ENCODE measurements at places on chromosomes 11 and 22. TPM values are rescaled to one million over a fixed set of nuclear protein-coding genes. Genes with fewer than 3 reads are reported as not detected.

DNA sequence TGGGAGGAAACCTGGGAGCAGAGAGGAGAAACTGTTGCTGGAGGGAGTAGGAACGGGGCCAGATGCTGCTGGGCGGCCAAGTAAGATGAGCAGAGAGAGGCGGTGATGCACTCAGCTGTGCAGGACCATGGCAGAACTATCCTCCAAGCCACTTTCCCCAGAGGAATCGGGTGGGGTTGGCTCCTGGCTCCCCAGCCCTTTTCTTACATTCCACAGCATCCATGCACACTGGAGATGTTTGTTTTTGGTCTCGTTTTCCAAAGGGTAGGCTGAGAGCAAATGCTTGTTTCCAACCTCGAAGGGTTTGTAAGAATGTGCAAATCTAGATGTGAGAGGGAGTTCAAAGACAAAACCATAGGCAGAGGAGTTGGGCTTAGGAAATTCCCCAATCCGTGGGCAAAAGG lies 73.2 kb downstream of the DBX1 start:
- H3K4me1 ChIP-seq: peaks cover 21% of the 10 kb centered on the region
- peak overlapping the region; percentile 6 for H3K27ac ChIP-seq
- H3K27me3 ChIP-seq: no peaks in the 10 kb centered on the region
- DNase-seq: no peak
- H3K4me3 ChIP-seq: no peak overlapping the region

- H3K27me3 ChIP-seq: no peaks in the 10 kb centered on the region
- no peak overlapping the region for H3K27ac ChIP-seq
- no peaks in the 10 kb centered on the region for H3K4me1 ChIP-seq
- peaks cover 11% of the 10 kb centered on the region for H3K36me3 ChIP-seq
Measured at GRCh38 chr11:134082990-134083389, 14.1 kb downstream of the JAM3 start.

GRCh38 chr22:32164075-32164860 lies 5.2 kb upstream of the C22orf42 start:
- H3K4me1 ChIP-seq: no peaks in the 10 kb centered on the region
- H3K27ac ChIP-seq: no peak overlapping the region
- DNase-seq: no peak

DNA sequence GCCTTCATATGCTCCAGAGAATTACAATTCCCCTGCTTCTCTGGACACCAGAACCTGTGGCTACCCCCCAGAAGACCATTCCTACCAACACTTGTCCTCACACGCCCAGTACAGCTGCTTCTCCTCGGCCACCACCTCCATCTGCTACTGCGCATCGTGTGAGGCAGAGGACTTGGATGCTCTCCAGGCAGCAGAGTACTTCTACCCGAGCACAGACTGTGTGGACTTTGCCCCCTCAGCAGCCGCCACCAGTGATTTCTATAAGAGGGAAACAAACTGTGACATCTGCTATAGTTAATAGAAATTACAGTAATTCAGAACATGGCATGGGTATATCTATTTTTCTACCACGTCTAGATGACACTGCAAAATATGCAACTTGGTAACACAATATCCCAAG lies 9.8 kb downstream of the POU2AF3 start:
- H3K4me3 ChIP-seq: no peak overlapping the region
- H3K27me3 ChIP-seq: peaks cover 38% of the 10 kb centered on the region
- DNase-seq: no peak
- H3K4me1 ChIP-seq: peaks cover 23% of the 10 kb centered on the region
- no peak overlapping the region for H3K27ac ChIP-seq
- H3K36me3 ChIP-seq: no peaks in the 10 kb centered on the region

- H3K4me1 ChIP-seq: no peaks in the 10 kb centered on the region
- H3K27me3 ChIP-seq: peaks cover 3% of the 10 kb centered on the region
- no peak overlapping the region for H3K27ac ChIP-seq
- no peak overlapping the region for H3K4me3 ChIP-seq
Measured at GRCh38 chr11:43972366-43972765, 29.9 kb downstream of the C11orf96 start.

DNA sequence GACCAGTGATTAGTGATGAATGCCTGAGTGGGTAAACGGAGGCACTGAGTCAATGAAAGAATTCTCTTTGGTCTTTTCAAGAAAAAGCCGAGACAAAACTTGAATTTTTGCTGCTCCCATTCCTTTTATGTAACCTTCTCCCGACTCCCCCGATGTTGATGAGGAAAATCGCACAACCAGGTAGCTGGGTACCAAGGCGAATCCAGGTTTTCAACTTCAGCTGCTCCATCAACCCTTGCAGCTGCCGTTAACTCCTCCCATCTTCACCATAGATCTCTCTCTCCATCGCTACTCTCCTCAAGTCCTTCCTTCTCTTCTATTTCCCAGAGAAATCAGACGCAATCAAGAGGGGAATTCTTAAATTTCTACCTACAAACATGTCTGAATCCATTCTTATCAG lies 611 bp upstream of the USP2 start:
- H3K27me3 ChIP-seq: peaks cover 18% of the 10 kb centered on the region
- no peak overlapping the region for H3K27ac ChIP-seq
- no peak for DNase-seq
- no peaks in the 10 kb centered on the region for H3K36me3 ChIP-seq
- H3K4me1 ChIP-seq: peaks cover 22% of the 10 kb centered on the region

GRCh38 chr11:16603890-16604793 lies 134.3 kb upstream of the C11orf58 start:
- no peak for DNase-seq
- H3K4me3 ChIP-seq: peak overlapping the region; percentile 83
- H3K4me1 ChIP-seq: peaks cover 12% of the 10 kb centered on the region

GRCh38 chr11:104795501-104796213 lies 102.6 kb downstream of the CASP12 start:
- H3K27me3 ChIP-seq: no peaks in the 10 kb centered on the region
- H3K4me3 ChIP-seq: no peak overlapping the region
- no peaks in the 10 kb centered on the region for H3K36me3 ChIP-seq

- H3K4me1 ChIP-seq: no peaks in the 10 kb centered on the region
- H3K36me3 ChIP-seq: peaks cover 4% of the 10 kb centered on the region
- no peak for DNase-seq
Measured at GRCh38 chr11:1461826-1462697, 24.5 kb downstream of the MOB2 start.

- no peaks in the 10 kb centered on the region for H3K36me3 ChIP-seq
- peaks cover 2% of the 10 kb centered on the region for H3K4me1 ChIP-seq
- no peak overlapping the region for H3K27ac ChIP-seq
- no peaks in the 10 kb centered on the region for H3K27me3 ChIP-seq
- no peak for DNase-seq
- H3K4me3 ChIP-seq: no peak overlapping the region
Measured at GRCh38 chr11:44747316-44747715, 20.6 kb downstream of the TSPAN18 start.

- DNase-seq: no peak
- H3K36me3 ChIP-seq: peaks cover 5% of the 10 kb centered on the region
- H3K27me3 ChIP-seq: no peaks in the 10 kb centered on the region
- H3K4me3 ChIP-seq: peak overlapping the region; percentile 89
Measured at GRCh38 chr22:23859201-23859600, 1.5 kb downstream of the SLC2A11 start.

DNA sequence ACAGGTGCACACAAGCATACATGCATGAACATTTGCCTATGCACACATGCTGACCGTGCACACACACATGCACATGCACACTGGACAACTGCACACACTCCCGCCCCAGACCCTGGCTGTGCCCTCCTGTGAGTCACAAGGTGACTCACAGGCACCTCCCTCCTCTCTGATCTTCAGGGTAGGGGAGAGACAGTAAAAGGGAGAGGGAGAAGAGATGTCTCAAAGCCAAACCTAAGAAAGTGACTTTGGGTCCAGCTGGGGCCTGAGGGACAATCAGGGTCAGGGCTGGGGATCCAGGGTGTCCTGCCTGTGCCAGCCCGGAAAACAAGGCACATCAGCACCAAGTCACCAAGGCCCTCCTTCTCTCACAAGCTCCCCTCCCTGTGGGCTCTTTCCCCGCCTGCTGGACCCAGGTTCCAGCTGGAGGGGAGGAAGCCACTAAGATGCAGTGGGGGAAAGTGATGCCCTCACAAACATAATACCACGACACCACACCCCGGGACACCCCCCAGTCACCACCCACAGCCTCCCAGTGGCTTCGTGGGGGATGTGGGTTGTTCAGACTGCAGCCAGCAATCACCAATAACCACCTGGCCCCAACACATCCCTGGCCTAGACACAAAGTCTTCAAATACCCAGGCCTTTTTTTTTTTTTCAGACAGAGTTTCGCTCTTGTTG lies 39.3 kb downstream of the PDGFB start:
- DNase-seq: no peak
- peaks cover 3% of the 10 kb centered on the region for H3K4me1 ChIP-seq
- no peak overlapping the region for H3K27ac ChIP-seq
- no peaks in the 10 kb centered on the region for H3K36me3 ChIP-seq

GRCh38 chr11:126518972-126519690 lies 163.6 kb downstream of the ST3GAL4 start:
- no peak overlapping the region for H3K27ac ChIP-seq
- H3K36me3 ChIP-seq: no peaks in the 10 kb centered on the region
- H3K4me1 ChIP-seq: peaks cover 4% of the 10 kb centered on the region
- peaks cover 54% of the 10 kb centered on the region for H3K27me3 ChIP-seq
- H3K4me3 ChIP-seq: no peak overlapping the region

GRCh38 chr11:125750629-125751028 lies 4.5 kb downstream of the PATE1 start:
- no peak for DNase-seq
- H3K4me3 ChIP-seq: no peak overlapping the region
- no peak overlapping the region for H3K27ac ChIP-seq
- no peaks in the 10 kb centered on the region for H3K36me3 ChIP-seq
- H3K4me1 ChIP-seq: peaks cover 10% of the 10 kb centered on the region

DNA sequence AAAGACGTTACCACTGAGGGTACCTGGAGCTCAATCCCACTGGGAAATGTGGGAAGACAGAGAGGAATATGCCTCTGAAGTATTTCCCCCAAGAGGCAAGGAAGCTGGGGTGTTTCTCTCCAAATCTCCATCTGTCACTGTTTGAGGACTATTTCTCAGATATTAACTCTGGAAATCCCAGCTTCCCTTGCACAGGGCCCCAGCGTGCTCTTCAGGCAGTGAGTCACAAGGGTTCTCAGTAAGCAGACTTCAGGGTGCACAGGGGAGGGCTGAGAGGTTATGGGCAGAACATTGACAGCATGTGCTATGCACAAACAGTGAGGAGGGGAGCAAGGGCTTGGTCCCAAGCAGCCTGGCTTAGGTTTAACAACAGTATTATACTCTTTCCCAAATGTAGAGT lies 60.9 kb upstream of the EED start:
- H3K4me3 ChIP-seq: no peak overlapping the region
- no peaks in the 10 kb centered on the region for H3K27me3 ChIP-seq
- no peak for DNase-seq

DNA sequence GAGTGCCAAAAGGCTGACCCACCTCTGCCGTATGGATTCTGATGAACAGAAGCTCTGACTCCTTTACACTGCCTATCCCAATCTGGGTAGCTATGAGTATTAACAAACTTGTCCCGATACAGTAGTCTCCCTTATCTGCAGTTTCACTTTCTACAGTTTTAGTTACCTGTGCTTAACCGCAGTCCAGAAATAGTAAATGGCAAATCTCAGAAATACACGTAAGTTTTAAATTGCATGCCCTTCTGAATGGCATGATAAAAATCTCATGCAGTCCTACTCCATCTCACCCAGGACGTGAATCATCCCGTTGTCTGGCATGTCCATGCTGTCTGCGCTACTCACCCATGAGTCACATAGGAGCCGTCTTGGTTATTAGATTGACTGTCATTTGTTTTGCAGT lies 68.8 kb downstream of the SNX19 start:
- peaks cover 8% of the 10 kb centered on the region for H3K4me1 ChIP-seq
- no peak overlapping the region for H3K27ac ChIP-seq
- peaks cover 9% of the 10 kb centered on the region for H3K27me3 ChIP-seq
- H3K36me3 ChIP-seq: no peaks in the 10 kb centered on the region

GRCh38 chr11:75100314-75100713 lies 3.6 kb upstream of the OR2AT4 start:
- H3K27me3 ChIP-seq: peaks cover under 1% of the 10 kb centered on the region
- no peak overlapping the region for H3K27ac ChIP-seq
- no peaks in the 10 kb centered on the region for H3K36me3 ChIP-seq

DNA sequence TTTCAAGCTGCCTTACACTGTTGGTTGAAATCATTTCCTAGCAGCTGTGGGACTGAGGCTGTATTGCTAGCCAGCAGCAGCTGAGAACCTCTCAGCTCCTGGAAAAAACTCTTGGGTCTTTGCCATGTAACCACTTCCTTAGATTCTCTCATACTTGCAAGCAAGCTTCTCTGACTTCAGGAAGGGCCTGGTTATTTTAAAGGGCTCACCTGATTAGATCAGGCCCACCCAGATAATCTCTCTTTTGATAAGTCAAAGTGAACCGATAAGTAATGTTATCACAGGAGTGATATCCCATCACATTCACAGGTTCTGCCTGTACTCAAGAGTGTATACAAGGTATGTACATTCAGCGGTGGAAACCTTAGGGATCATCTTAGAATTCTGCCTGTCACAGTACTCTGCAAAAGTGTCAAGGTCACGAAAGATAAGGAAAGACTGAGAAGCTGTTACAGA lies 7.4 kb upstream of the CLPB start:
- DNase-seq: no peak
- H3K36me3 ChIP-seq: no peaks in the 10 kb centered on the region
- H3K4me1 ChIP-seq: no peaks in the 10 kb centered on the region
- no peak overlapping the region for H3K27ac ChIP-seq
- no peaks in the 10 kb centered on the region for H3K27me3 ChIP-seq

GRCh38 chr11:106426696-106427095 lies 349.2 kb downstream of the AASDHPPT start:
- no peaks in the 10 kb centered on the region for H3K27me3 ChIP-seq
- no peak for DNase-seq
- peaks cover 1% of the 10 kb centered on the region for H3K4me1 ChIP-seq
- no peaks in the 10 kb centered on the region for H3K36me3 ChIP-seq
- H3K4me3 ChIP-seq: no peak overlapping the region

DNA sequence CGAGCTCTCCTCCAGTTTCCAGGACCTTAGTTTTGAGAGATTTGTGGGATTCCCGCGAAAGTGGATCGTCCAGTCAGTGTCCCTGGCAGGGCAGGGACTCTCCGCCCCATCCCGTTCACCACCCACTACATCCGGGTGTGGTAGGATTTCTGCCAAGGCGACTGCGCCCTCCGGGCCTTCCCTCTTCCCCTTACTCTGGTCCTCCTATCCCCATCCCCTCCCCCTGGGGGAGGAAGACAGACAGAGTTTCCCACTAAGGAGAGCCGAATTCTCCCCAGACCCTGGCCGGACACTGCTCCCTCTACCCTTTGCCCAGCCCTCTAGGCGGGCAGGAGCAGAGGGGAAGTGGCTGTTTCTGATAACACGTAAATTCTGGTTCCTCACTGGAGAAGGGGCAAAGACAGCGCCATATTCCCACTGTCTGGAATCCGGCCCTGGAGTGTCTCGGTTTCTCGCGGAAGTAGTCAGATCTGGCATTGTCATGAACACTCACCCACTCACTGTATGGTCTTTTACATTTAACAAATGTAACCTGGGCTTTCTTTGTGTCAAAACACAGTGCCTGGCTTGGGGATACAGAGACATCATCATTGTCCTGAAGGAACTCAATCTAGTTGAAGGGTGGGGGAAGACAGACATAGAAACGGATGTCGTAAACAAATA lies 1.1 kb upstream of the NECTIN1 start:
- peaks cover 15% of the 10 kb centered on the region for H3K4me1 ChIP-seq
- H3K27me3 ChIP-seq: peaks cover 49% of the 10 kb centered on the region
- DNase-seq: no peak
- H3K4me3 ChIP-seq: peak overlapping the region; percentile 57

The KRTAP5-1 gene
- total RNA-seq: not detected

The RHOD gene
- 20.6 TPM for total RNA-seq

The PARVB gene
- 10.6 TPM for total RNA-seq

The RASL10A gene
- total RNA-seq: 1.2 TPM

The SLC25A45 gene
- total RNA-seq: 4.0 TPM

The CCT8L2 gene
- total RNA-seq: not detected

The LDLRAD3 gene
- 19.6 TPM for total RNA-seq

The VPREB1 gene
- total RNA-seq: not detected

The CD44 gene
- 3.8 TPM for total RNA-seq

The PTPRCAP gene
- total RNA-seq: 0.73 TPM

The APOA1 gene
- total RNA-seq: 203 TPM
